ENCODE measurements at places on chromosomes 4 and X.

DNA sequence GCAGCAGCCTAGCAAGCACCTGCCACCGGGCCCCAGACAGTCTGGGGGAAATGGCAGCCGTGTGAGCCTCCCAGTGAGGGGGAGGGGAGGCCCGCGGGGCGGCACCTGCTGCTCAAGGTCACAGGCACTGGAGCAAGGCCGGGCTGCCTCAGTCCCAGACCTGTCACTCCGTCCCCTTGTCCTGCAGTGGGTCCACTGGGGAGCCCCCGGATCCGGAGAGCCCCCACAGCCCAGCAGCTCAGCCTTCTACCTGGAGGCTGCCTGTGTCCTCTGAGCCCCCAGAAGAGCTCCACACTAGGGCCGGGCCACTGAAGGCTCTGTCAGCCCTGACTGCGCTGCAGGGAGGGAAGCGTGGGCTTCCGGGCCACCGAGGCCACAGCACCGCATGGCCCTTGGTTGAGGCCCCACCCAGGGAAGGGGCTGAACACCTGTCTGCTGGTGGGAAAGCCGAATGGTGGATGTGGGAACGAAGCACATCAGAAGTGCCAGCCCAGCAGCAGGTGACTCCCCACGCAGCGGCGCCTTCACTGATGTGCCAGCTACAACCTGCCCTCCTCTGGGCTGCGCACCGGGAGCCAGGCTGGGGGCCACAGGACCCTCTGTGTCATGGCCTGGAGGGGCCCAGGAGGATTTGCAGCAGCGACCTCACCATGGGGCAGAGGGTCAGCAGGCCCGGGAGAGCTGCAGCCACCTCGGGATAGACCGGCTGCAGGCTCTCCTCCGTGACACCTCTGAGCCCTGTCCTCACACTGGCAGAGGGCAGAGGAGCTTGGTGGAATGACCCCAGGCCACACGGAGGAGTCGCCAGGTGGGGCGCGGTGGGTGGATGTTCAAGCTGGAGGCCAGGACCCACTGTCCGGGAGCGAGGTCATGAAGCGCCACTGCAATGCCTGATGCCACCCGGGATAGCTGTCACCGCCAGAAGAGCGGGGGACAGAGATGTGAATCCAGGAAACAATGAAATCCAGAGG lies 35.0 kb upstream of the MXD4 start:
- DNase-seq = no peak

DNA sequence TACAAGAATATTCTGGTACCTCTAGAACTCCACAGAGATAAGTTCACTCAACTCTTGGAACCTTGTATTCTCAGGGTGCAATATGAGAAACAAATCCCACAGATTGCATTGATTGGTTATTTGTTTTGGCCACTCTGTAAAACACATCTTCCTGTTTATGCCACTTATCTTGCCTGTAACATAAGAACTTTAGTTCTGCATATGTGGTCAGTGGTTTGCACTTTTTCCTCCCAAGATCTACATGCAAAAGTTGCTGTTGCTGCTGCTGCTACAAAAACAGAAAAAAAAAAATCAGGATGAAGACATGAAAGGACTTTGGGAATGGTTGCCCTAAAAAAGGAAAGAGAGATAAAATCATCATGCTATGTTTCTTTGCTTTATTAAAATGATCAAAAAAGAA lies 9.6 kb downstream of the ODAPH start:
- DNase-seq = no peak

DNA sequence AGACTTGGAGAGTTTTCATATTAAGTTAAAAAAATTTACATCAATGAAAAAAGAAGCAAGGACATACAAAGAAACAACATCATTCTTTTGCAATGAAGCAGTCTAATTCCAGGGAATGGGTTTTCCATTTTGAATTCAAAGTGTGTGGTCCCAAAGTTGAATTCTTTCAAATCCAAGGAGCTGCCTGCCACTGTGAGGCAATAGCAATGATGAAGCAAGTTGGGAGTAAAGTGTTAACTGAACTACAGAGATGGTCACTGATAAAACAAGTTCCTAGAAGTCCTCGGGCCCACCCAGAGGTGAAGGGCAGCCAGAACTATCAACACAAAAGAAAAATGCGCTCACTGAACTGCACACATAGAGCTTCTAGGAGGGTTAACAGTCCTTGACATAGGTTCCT lies 115.9 kb downstream of the RAB28 start:
- no peak for DNase-seq

GRCh38 chr4:80268936-80269335 lies 2.5 kb downstream of the FGF5 start:
- DNase-seq = no peak

GRCh38 chr4:41280010-41280409 lies 23.3 kb downstream of the UCHL1 start:
- DNase-seq = no peak

DNA sequence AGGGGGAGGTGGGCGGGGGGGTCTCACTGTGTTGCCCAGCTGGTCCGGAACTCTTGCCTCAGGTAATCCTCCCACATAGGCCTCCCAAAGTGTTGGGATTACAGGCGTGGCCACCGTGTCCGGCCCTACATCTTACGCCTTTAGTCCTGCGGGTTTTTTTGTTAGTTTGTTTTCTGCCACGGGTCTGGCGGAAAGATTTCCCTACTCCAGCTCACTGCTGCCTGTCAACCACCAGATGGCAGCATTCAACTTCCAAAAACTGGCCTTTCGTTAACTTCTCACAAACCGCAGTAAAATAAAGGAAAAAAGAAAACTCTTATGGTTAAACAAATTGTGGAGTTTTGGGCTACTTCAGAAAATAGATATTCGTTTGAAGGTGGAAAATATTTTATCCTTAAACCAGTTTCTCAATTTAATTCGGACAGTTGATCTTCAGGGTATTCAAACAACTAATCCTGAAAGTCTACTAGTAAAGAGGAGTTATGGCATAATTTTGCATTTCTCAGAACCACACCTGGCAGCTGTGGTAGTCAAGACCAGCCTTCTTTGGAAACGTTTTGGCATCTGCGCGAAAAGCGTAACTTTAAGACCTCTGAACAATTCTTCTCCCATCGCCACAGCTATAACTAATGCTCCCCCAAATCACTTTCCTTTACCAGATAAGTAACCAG lies 41.1 kb downstream of the LUZP4 start:
- DNase-seq = no peak

DNA sequence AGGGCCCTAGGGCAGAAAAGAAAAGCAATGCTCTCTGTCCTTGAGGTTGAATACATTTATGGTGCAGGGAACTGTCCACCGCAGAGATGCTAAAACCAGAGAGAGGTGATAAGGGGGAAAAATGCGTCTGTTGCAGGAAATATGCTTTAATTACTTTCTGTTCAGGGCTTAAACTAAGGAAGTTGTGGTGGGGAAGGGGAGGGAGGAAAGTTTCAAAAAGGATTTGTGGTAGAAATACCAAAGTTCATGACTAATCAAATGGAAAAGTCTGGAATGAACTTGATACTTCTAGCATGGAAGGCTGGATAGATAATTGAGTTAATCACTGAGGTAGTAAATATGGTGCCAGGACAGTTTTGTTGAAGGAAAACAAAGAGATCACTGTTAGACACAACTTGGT lies 99.0 kb downstream of the ASB9 start:
- DNase-seq = no peak

DNA sequence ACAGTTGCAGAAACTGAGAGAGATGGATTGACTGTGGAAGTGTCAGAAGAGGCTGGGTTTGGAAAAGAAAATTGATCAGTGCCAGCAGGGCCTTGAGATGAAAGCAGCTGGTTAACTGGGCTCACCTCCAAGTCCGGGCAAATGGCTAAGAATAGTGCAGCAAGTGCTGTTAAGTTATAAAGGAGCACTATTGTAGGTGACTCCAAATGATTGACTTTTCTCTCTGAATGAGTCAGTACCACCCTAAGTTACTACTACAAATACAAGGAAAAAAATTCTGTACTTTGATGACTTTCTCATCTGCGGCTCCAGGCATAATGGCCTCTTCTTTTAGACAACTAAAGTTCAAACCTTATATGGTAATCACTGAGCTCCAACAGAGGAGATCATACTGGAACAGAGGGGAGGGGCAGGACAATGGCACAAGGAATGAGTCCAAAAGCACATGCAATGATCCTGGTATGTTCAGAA lies 733.4 kb upstream of the INTU start:
- no peak for DNase-seq

DNA sequence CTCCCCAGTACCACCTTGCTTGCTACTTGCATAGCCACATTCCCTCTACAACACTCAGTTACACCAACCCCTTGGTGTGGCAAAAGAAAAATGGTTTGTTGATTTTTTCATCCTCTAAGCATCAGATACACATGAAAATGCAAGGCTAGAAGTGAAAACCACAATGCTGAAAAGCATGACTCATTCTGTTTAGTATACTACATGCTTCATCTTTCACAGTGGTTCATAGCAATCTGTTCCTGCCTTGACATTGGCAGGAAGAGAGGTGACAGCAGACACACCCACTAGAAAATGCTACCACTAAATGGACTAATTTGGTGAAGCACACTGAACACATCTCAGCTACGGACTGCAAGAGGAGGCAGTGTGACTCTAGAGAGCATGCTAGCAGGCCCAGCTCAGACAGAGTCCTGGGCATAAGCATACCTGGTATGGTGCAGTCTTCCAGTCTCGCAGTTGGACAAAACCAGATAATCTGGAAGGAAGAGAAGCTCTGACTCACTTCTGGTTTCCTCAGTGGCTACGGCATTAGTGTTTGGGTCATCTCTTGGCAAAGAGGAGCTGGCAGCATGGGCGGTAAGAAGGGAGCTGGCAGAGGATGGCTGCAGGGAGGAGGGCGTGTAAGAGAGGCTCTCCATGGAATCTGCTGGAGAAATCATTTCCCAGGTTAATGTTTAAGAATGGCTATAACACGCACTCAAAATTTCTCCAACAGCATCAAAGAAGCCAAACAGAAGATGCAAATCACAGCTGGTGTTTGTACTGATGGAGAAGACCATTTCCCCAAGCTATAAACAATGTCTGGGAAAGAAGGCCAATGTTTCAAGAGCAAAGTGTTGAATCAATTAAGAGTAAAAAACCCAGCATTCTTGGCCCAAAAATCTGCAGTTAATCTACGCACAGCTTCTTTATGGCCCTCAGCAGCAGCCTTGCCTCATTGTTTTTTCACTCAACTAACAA lies 37.8 kb downstream of the GAB3 start:
- DNase-seq = no peak

GRCh38 chr4:7252510-7253340 lies 60.4 kb downstream of the SORCS2 start:
- no peak for DNase-seq

DNA sequence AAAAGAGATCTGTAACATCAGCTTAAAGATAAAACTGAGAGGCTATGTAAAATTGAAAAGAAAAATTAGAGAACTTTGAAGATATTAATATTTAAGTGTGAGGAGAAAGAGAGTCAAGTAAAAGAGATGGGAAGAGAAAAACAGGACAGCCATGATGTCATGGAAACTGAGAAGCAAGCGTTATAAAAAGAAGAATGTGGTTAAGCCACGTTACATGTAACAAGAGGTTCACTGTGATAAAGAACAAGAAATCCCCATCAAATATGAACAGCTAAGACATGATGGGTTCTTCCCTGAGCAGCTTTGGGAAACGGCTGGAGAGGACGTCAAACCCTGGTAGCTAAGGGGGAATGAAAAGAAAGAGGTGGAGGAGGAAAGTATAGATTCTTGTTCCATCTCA lies 1269.3 kb upstream of the TENM3 start:
- DNase-seq = no peak

DNA sequence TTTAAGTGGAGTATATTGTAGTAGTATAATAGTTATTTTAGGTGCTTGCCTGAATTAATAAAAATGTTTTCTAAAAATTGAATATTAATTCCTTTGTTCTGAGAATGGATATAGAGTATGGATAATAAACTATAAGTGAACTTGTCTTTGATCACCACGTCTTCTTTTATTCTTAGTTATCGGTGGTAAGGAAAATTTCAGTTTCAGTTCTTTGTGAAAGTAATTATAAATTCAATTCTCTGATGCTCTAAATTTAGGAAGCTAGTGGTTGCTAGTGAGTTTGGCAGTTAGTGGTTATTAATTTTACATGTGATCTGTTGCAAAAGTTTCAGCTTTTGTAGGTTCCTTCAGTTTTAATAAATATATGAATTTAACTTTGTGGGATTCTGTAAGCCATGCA lies 30.8 kb downstream of the MRPL1 start:
- no peak for DNase-seq

DNA sequence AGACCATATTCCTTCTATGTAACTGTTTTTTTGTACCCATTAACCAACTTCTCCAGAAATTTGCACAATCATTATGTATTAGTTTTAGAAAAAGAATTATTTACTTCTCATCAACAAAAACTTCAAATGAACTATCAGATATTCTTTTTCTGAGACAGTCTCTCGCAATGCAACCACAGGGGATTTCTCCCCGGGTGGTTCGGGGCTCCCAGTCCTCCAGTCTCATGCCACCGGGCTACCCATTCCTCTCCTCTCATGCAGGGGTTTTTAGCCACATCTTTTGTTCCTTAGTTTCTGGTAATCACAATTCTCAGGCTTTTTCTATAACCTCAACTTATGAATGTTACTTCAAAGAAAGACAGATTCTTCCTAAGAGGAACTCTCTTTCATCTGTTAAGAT lies 46.6 kb upstream of the CLNK start:
- no peak for DNase-seq

GRCh38 chrX:65961714-65962113 lies 78.2 kb downstream of the VSIG4 start:
- no peak for DNase-seq

DNA sequence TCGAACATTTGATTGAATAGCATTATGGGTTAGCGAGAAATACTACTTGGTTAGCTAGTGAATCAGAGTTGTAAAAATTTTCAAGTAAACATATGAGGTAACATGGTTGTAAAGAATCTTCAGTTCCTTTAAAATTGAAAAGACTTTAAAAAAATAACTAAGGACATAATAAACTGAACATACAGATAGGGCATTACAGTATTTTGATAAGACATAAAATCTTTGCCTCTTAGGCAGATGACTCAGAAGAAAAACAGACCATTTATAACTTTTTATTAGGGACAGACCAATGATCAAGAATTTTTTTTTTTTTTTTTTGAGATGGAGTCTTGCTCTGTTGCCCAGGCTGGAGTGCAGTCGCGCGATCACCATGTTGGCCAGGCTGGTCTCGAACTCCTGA lies 43.1 kb downstream of the PNMA5 start:
- no peak for DNase-seq

GRCh38 chrX:14032406-14032805 lies 2.7 kb upstream of the GEMIN8 start:
- DNase-seq = peak; percentile 29

- no peak for DNase-seq
Observed at GRCh38 chrX:10759141-10759799, 138.9 kb upstream of the MID1 start.

- DNase-seq = no peak
Observed at GRCh38 chr4:159205466-159205865, 102.6 kb downstream of the RAPGEF2 start.

GRCh38 chr4:111323496-111323895 lies 700.6 kb upstream of the PITX2 start:
- no peak for DNase-seq

GRCh38 chrX:28127662-28128061 lies 146.4 kb upstream of the DCAF8L1 start:
- DNase-seq = no peak

GRCh38 chrX:127259742-127260141 lies 440.2 kb downstream of the PRR32 start:
- DNase-seq = no peak

- DNase-seq = no peak
Observed at GRCh38 chr4:85028910-85029309, 62.4 kb upstream of the WDFY3 start.

Measured in T-cell (primary cell).